ENCODE measurements at places on chromosomes 3 and 15.

- DNase-seq: no peak
Measured at GRCh38 chr3:170598091-170598502, 12.2 kb upstream of the SLC7A14 start.

GRCh38 chr3:159765860-159766294 lies 222.8 kb upstream of the IL12A start:
- DNase-seq: no peak

DNA sequence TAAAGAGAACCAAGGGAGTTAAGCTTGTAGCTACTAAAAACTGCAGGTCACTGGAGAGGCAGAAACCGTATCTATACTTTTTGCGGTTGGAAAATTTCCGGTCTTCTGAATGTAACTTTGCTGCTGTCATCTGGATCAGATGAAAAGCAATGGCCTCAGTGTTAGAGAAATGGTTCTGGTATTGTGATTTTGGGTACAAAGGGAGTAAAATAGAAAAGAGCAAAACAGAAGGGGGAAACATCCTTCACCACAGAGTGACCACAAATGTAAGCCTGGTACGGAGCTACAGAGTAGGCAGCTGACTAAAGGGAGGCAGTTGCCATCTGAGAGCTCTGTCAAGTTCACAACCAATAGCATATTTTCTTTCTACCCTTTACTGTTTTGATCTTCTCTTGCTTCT lies 5.6 kb downstream of the CD96 start:
- peak; percentile 18 for DNase-seq

GRCh38 chr3:29011441-29011840 lies 269.4 kb upstream of the RBMS3 start:
- no peak for DNase-seq

GRCh38 chr3:64717872-64718613 lies 30.2 kb upstream of the ADAMTS9 start:
- DNase-seq: no peak

DNA sequence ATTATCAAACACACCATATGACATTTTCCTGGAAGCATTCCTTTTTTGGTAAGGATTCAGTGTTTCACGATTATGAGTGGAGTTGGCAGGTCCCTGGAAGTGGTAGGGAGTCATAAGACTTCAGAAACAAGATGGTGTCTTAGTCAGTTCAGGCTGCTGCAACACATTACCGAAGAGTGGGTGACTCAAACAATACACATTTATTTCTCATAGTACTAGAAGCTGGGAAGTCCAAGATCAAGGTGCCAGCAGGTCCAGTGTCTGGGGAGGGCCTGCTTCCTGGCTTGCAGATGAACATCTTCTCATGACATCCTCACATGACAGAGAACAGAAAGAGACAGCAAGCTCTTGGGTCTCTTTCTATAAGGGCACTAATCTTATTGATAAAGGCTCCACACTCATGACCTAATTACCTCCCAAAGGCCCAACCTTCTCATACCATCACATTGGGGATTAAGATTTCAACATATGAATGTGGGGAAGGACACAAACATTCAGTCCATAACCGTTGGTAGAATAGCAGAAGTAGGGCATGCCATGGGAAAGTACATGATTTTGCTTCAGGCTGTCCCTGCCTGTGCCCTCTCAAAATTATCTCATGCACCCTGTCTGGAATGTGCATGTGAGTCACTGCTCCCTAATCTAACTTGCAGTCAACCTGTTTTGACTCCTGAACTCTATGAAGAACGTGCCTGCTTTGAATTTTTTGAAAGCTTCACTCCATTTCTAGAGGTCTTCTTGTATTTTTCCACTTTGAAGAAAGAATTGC lies 72.5 kb downstream of the GTPBP8 start:
- no peak for DNase-seq

GRCh38 chr15:82045179-82045891 lies 483 bp downstream of the MEX3B start:
- DNase-seq: peak; percentile 44

- no peak for DNase-seq
Measured at GRCh38 chr3:11272906-11273574, 843 bp downstream of the ATG7 start.

All from GM10248 (cell line).